Activated CD4-positive, alpha-beta T cell treated with anti-CD3 and anti-CD28 coated beads, Interleukin-10, Interleukin-2, amounts not matched to agents 100 ng/mL and 50 ng/mL, durations not matched to agents 16 hours and 8 hours (primary cell): ENCODE measurements at places on chromosomes 1 and 21.
A peak's percentile ranks its signal among the peaks of the same experiment; 100 is the strongest.

- DNase-seq, result peak; percentile 51
Observed at GRCh38 chr21:38520511-38520910, 22.2 kb upstream of the ERG start.

- no peak for DNase-seq
Observed at GRCh38 chr1:242008826-242009495, 10.1 kb upstream of the MAP1LC3C start.

GRCh38 chr1:59752556-59753414 lies 62.0 kb upstream of the HOOK1 start:
- no peak for DNase-seq

DNA sequence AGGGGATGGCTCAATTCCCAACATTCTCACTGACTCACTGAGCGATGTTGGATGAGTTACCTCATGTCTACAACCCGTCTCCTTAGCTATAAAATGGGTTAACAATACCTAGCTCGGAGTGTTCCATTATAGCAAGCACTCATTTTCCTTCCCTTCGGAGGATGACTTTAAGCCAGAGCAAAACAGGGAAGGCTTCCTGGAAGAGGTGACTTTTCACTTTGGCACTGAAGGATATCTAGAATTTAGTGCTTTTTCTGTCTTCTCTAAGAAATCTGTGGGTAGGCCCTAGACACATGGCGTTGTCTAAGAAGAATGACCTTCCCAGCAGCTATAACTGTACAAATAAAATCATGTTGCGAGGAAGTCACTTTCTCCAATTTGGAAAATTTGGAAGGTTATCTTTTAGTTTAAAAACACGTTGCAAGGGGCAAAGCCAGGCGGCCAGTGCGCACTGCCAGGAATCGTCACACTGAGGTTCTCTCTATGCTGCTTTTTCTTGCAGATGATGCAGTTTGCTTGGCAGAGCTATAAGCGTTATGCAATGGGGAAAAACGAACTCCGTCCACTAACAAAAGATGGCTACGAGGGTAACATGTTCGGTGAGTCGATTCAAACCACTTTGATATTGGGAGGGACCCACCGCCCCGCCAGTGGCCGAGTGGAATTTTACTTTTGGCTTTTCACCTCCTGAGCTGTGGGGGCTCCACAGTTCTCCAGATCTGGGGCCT lies 69.5 kb downstream of the MAN1C1 start:
- no peak for DNase-seq

GRCh38 chr1:174289644-174290310 lies 130.5 kb downstream of the RABGAP1L start:
- no peak for DNase-seq

DNA sequence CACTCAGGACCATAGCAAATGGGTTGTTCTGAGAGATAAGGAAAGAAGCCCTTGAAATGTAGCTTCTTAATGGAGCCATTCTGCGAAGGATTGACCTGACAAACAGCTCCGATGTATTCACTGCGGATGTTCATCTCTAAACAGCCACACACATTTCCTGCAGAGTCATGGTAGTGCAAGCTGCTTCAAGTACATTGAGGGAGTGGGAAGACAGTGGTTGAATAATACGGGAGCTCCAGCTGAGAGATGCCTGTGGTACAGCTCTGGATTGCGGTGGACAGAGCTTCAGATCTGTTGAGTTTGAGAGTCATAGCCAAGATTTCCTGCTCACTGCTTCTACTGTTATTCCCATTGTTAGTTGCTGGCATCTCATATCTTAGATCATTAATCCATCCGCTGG lies 86.6 kb downstream of the ZBTB18 start:
- DNase-seq, result peak; percentile 11
